Suppressor macrophage treated with lipopolysaccharide for 1 hour (primary cell): ENCODE measurements at places on chromosomes 16 and 17.

GRCh38 chr16:70372921-70373728 is 26.4 kb downstream of the DDX19A start:
- DNase-seq, result no peak

DNA sequence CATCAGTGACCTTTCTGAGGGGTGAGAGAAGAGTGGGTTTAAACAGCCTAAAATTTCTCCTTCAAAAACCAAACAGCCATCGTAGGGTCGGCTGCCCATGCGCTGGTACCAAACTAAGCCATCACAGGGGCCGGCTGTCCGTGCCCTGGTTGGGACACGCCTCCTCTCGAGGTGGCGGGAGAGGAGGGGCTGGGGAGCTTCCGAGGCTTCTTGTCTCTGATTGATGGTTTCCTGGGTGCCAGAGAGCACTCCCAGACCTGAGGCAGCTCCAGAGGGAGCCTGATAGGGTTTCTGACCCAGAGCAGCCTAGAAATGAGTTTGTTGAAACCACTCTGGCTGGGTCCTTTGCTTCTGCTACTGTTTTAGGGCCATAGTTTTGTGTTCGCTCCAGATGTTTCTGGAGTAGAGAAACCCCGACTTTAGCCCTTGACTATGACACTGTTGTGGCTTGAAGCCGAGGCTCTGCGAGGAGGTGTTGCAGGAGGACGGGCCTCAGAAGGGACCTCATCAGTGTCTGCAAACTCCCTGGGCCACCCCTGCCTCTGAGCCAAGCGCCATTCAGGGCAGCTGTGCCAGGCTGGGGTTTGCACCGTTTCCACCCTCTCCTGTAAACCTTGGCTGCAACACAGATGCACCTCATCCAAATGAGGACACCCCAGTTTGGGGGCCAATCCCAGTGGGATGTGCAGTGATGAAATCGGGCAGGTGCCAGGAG is 6.2 kb downstream of the ZNF276 start:
- no peak for DNase-seq

DNA sequence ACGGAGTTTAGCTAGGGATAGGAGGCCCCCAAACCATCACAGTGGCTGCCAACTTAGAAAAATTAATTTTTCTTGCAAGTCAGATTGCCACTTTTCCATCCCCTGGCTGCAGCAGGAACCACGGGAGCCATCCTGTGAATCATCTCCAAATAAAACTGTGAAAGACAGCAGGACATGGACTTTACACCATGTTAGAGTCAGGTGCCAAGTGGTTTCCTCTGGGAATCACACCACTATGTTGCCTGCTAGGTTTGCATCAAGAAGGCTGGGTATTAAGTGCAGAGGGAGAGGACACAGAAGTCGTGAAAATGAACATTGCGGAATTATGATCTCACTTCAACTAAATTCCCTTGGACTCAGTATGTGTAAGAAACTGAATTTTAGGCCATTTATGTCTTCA is 471.3 kb upstream of the GOT2 start:
- DNase-seq, result no peak

GRCh38 chr17:19647697-19648474 is 665 bp upstream of the ALDH3A2 start:
- DNase-seq, result peak; percentile 92

DNA sequence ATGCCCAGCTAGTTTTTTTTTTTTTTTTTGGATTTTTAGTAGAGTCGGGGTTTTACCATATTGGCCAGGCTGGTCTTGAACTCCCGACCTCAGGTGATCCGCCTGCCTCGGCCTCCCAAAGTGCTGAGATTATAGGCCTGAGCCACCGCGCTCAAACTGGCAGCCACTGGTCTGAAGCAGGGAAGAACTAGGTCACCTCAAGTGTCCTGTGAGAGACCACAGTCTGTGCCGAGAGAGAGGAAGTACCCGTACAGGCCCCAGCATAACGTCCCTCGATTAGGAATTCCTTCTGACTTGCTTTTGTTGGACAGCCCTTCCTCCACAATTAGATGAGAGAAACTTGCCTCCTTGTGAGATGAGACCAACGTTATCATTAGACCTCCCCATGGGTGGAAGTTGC is 13.7 kb upstream of the CD300E start:
- peak; percentile 51 for DNase-seq

DNA sequence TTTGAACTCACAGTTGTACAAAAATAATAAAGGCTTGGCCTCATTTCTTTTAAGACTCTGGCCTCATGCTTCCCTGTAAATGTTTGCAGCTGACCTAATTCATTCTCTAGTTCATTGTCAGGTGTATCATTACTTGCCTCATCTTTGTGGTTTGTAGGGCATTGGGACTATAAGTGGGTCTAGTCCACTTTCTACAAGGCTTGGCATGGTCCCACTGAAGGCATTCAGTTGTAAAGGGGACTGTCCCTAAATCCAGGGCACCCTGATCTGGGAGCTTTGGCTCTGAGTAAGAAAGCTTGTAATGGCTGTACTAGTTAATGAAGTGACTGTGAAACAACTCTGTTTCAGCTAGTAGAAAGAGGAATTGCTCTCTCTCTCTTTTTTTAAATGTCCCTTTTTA is 2.7 kb downstream of the KCTD2 start:
- DNase-seq, result no peak

- peak; percentile 95 for DNase-seq
Measured at GRCh38 chr16:53098526-53099317, 43.9 kb downstream of the CHD9 start.

- peak; percentile 75 for DNase-seq
Measured at GRCh38 chr17:43676471-43676870, 14.7 kb upstream of the MEOX1 start.

DNA sequence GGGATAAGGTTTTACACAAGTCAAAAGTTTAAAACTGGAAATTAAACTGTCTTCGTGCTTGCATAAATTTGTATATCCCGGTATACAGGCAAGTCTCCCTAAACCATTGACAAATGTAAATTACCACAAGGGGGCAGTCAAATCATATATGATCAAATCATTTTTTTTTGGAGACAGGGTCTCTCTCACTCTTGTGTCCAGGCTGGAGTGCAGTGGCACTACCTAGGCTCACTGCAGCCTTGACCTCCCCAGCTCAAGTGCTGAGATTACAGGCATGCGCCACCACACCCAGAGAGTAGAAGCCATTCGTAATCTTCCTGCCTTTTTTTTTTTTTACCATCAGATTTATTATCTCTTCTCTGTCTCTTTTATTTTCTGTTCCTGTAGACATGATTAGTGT is 18.5 kb downstream of the TOP2A start:
- peak; percentile 78 for DNase-seq

GRCh38 chr16:75402821-75403475 is 30.4 kb downstream of the CFDP1 start:
- peak; percentile 50 for DNase-seq

DNA sequence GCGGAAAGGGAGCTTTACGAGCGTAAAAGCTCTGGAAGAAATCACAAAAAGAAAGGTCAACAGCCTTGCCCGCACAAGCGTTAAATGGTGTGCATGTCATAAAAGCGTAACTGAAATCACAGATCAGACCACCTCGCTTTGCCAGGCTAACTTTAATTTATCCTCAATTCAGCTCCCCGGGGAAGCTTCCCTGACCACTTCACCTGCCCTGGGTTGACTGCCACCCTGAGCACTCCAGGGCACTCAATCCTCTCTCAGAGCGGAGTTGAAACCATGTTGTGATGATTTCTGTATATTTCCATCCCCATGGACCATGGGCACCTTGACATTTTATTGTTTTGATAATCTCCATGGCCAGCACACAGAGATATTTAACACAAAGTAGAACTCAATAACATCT is 16.1 kb upstream of the NAGS start:
- no peak for DNase-seq

- no peak for DNase-seq
Measured at GRCh38 chr16:30031477-30031918, 427 bp upstream of the TLCD3B start.

DNA sequence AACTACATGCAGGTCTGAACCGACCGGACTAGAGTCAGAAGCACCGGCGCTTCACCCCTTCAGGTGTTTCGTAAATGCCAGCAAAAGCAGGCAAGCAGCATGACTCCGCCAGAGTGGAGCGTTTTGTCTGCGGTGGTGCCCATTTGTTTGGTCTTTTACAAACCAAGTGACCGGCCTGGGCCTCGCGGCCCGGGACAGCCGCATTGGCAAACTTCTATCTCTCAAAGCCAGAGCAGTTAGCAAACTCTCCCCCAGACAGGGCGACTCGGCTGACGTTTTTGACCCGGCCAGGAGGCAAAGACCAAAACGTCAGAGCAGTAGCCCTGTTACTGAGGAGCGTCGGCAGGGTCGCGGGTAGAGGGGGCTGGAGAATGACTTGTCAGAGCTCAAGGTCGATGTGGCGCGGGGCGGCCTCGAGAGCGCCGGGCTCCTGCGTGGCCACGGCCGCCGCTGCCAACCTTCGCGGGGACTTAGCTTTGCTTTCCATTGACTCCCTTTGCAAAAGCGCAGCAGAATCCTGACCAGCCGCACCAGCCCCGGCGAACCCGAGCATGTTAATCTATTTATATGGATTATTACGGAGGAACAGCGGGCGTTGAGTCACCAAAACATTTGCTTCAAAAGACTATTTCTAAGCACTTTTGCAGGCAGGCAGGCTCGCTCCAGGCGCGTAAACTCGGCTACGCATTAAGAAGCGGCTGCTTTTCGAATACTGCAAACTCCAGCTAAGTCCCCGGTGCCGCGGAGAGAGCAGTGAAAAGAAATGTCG is 763 bp upstream of the SOX9 start:
- DNase-seq, result no peak

GRCh38 chr16:89020068-89020924 is 43.3 kb upstream of the CBFA2T3 start:
- no peak for DNase-seq

DNA sequence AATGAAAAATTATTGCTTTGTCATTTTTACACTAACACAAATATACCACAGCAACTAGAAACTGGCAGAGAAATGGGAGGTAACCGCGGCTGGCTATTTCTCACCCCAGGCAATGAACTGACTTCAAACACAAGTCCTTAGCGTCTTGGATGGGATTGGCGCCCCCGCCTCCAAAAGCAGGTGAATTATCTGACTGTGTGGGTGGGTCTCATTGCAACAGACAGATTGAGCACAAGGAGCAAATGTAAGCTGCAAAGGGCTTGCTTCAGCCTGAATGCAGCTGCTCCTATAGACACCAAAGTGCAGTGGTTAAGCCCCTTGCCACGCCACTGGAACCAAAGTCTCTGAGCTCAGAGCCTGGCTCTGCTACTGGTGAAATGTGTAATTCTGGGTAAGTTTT is 225.0 kb downstream of the XYLT1 start:
- no peak for DNase-seq

DNA sequence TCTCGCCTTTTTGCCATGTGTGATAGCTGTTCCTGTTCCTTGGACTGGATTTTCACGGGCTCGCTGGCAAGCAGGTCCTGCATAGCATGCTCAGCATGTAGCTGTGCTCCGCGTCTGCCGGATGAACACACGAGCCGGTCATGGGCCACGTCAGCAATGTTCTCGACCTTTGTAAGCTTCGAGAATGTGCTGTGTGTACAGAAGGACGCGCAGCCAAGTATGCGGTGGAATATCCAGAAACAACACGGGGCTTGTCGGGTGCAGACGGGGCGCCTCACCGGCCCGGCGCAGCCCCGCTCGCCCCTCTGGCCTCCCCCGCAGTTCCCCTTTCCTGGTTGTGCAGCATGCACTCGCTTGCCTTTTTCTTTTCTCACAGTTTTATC is 42.2 kb downstream of the RPTOR start:
- DNase-seq, result no peak

DNA sequence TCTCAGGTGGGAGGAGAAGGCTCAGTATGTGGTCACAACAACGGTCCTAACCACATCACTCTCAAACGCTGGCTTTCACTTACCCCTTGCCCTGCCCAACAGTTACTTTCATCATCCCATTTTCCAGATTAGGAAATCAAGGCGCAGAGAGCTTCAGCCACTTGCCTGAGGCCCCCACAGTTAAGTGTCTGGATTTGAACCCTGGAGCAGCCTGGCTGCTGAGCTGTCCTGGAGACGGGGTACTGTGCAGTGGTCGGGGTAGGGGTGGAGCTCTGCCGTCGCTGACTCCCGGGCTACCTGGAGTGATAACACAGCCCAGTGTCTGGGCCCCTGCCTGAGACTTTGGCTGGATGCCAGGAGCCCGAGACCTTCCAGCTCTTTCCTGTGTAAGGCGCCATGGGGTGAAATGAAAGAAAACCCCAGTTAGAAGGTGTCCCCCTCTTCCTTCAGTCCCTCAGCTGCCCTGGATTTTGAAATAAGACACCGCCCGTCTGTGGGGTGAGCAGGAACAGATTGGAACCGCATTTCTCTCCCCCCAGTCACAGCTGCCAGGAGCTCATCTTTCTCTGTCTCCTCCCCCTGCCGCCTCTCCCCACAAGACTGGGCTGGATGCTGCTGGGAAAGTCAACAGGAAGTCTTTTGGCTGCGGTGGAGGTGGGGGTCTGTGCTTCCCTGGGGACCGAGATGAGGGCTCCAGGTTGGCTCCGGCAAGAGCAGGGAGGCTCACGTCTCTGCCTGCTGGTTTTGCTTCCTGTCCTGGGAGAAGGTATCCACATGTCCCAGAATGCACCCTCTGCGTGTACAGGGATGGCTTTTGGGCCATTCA is 280.2 kb downstream of the SEC14L1 start:
- no peak for DNase-seq

GRCh38 chr17:41956522-41956921 is 10.1 kb upstream of the CNP start:
- no peak for DNase-seq

DNA sequence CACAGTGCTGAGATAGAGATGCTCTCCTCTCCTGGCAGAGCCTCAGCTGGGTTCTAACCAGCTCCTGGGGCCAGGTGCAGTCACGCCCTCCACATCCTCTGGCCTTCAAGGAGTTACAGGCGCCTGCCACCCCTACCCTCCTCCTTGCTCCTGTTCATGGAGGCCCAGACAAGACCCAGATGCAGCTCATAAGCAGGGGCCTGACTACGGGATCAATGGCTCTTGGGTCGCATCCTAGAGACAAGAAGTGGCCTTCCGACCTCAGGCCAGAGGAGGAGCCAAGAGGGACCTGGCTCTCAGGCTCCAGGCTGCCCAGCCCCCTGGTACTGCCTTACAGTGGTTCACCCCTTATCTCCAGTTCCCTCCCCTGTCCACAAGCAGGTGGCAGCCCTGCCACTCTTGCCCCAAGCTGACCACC is 23.0 kb downstream of the ARHGAP27 start:
- DNase-seq, result no peak

- DNase-seq, result no peak
Measured at GRCh38 chr17:73703192-73703591, 58.9 kb upstream of the SDK2 start.

- peak; percentile 90 for DNase-seq
Measured at GRCh38 chr17:61837175-61838051, 25.9 kb downstream of the BRIP1 start.

GRCh38 chr16:10501016-10501607 is 79.3 kb downstream of the EMP2 start:
- no peak for DNase-seq
